ENCODE measurements at places on chromosomes 16 and 17.

- DNase-seq, result no peak
These were observed 5.7 kb downstream of the SDK2 start for GRCh38 chr17:73638556-73638955.

GRCh38 chr17:78223061-78223460, 8.4 kb upstream of the TMEM235 start:
- DNase-seq, result no peak

GRCh38 chr16:74477226-74477625, 55.9 kb upstream of the CLEC18B start:
- DNase-seq, result no peak

- DNase-seq, result no peak
These were observed 19.2 kb downstream of the RNF213 start for GRCh38 chr17:80279895-80280294.

- no peak for DNase-seq
These were observed 22.9 kb upstream of the CPPED1 start for GRCh38 chr16:12826559-12826958.

- DNase-seq, result no peak
These were observed 35.4 kb upstream of the CDH15 start for GRCh38 chr16:89135971-89136765.

GRCh38 chr16:31268891-31269290, 9.1 kb downstream of the ITGAM start:
- DNase-seq, result no peak

GRCh38 chr16:3971261-3971660, 90.7 kb upstream of the CREBBP start:
- peak; percentile 42 for DNase-seq

DNA sequence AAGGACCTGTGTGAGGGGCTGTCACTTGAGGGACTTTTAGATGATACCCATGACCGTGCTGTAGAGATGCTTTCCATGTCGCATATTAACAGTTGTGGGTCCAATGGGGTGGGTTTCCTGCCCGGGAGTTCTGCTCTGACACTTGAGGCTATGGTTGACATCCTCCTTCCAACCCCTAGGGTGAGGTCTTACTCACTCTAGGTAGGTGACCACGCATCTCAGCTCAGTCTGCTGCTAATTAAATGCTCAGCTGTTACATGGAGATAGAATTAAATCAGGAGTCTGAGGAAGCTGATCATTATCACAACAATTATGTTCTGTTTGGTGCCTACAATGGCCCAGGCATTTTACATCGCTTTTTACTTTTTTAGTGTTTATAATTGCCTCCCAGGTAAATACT, 40.2 kb downstream of the OSBPL7 start:
- no peak for DNase-seq

- DNase-seq, result no peak
These were observed 6.8 kb upstream of the ADCY7 start for GRCh38 chr16:50259334-50260205.

DNA sequence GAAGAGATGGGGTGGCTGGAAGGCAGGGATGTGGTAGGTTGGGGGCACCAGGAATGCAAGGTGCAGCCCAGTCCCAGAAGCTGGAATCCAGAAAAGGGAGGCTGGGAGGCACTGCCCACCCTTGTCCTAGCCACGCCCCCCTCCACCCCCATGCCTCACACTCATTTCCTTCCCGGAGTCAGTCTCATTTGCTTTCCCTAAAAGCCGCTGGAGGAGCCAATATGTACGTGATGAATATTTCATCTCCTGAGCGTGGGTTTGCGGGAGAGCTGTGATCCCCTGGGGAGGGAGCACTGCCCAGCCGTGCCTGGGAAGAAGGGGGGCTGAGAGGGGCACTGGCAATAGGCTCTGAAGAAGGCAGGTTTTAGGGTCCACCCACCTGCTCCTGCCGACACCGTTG, 124.5 kb upstream of the LHX1 start:
- no peak for DNase-seq

- DNase-seq, result peak; percentile 15
These were observed 26.0 kb upstream of the ADCY9 start for GRCh38 chr16:4142268-4142667.

DNA sequence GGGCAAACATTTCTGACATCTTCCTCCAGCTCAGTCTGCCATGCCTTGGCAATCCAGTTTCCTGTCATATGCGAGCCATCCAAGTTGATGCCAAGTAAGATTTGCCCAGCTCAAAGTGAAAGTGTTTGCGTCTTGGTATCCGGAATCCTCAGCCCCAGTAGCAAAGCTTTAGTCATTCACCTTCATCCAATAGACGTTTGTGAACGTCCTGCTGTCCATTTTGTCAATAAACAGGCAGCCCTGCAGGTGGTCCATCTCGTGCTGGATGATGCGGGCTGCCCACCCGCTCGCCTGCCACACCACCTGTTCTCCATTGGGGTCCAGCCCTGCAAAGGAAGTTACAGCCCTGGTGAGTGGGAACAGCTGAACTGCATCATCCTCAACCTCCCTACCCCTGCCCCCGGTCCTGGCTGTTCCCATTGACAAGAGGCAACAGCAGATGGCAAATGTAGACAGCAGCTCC, 1.5 kb downstream of the PDF start:
- peak; percentile 73 for DNase-seq

GRCh38 chr17:5238333-5238732, 3.7 kb upstream of the SCIMP start:
- DNase-seq, result no peak

DNA sequence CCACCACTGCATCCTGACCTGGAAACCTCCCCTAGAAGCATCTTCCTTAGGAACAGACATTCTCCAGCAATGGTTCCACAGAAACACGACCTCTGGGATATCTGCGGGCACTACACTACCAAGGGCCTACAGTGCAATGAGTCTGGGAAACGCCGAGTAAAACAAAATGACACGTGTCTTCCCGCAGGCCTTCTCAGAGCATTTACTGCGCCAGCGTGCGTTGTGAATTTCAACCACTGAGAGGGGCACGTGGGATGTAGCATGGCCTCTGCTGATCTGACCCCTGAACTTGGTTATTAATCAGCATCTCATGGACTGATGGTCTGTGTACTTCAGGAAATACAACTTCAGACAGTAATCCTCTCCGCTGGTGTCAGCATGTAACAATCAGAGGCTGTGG, 173.0 kb downstream of the C16orf95 start:
- DNase-seq, result no peak

- DNase-seq, result peak; percentile 92
These were observed 51.8 kb downstream of the BEAN1 start for GRCh38 chr16:66478733-66479511.

DNA sequence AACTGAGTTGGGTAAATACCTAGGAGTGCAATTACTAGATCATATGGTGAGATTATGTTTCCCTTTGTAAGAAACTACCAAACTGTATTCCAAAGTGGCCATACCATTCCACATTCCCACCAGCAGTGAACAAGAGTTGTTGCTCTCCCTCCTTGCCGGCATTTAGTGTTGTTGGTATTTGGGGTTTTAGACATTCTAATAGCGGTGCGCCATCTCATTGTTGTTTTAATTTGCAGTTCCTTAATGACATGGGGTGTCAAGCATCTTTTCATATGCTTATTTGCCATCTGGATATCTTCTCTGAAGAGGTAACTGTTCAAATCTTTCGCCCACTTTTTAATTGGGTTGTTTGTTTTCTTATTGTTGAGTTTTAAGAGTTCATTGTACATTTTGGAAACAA, 164.2 kb upstream of the LHX1 start:
- no peak for DNase-seq

DNA sequence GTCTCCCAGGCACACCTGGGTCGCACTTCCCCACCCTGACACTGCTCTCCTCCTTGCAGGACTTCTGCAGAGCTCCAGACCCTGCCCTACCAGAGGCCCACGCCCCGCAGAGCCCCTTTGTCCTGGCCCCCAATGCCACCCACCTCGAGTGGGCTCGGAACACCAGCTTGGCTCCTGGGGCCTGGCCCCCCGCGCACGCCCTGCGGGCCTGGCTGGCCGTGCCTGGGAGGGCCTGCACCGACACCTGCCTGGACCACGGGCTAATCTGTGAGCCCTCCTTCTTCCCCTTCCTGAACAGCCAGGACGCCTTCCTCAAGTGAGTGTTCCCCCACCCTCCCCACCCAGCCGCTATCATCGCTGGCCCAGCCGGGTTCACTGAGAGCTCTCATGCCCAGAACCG, 79.6 kb downstream of the MGAT5B start:
- DNase-seq, result no peak

DNA sequence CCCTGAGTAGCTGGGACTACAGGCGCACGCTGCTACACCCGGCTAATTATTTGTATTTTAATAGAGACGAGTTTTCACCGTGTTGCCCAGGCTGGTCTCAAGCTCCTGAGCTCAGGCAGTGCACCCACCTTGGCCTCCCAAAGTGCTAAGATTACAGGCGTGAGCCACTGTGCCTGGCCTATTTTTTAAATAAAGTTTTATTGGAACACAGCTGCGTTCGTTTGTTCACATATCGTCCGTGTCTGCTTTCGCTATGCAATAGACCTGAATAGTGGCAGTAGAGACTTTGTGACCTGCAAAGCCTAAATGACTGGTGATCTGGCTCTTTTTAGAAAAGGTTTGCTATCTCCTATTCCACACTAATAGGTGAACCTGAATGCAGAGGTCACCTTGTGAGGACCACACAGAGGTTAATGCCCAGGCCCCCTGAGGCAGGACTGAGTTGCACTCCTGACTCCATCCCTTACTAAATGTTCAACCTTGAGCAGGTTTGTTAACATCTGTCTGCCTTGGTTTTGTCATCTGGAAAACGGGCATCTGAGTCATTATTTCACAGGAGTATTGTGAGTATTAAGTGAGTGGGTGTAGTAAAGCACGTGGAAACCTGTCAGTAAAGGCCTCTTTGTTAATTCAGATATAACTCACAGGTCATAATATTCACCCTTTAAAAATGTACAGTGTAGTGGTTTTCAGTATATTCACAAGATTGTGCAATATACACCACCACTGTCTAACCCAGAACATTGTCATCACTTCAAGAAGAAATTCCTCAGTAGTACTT, 157.5 kb upstream of the CACNG5 start:
- DNase-seq, result peak; percentile 49

DNA sequence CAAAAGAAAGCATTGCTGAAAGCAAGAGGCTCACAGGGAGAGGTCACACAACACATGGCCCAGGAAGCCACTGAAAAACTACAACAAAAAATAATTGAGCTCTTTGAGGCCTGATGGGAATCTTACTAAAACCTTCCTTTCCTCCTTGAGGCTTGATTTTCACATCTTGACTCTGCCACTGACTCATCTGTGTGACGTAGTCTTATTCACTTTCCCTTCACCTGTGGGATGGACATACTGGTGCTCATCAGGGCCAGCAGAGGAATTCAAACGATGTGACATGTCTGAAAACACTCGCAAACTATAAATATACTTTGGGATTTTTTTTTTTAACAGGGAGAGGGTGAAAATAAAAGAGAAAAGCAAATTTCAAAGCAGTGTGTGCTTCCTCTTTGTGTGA, 78.3 kb upstream of the ASIC2 start:
- no peak for DNase-seq

DNA sequence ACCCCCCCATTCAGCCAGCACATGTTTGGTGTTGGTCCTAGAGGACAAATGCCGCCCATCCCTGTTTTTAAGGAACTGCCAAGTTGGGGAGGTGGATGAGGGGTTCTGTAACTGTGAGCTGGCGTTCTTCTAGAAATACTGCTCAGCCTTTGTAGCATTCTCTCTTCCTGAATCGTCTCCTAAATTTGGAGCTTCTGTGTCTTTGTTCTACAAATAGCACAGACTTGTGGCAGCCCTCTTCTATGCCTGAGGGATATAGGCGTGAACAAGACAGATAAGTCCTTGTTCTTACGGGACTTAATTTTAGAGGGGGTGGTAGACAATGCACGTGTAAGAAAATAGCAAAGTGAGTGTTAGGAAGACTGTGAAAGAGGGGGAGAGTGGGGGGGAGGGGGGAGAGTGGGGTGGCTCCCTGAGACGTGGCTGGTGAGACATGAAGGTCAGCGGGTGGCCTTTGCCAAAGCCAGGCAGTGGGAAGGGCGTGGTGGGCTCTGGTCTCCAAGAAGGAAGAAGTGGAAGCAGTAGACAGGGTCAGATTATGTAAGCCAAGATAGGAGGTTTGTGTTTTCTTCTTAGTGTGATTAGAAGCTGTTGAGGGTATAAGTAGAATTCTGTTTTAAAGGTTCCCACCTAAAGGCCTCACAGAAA, 9.9 kb downstream of the MFSD11 start:
- no peak for DNase-seq

- peak; percentile 36 for DNase-seq
These were observed 1.4 kb downstream of the THUMPD1 start for GRCh38 chr16:20740007-20740883.

GRCh38 chr16:74887084-74887483, 97.8 kb downstream of the WDR59 start:
- no peak for DNase-seq

GRCh38 chr16:76502555-76502954, 225.4 kb downstream of the CNTNAP4 start:
- no peak for DNase-seq

- DNase-seq, result no peak
These were observed 10.0 kb downstream of the MMP15 start for GRCh38 chr16:58035356-58036170.
